SJSA1 (cell line): ENCODE measurements at places on chromosomes 7 and 10. TPM values are rescaled to one million over a fixed set of nuclear protein-coding genes. Genes with fewer than 3 reads are reported as not detected.

PROSER2 gene
- total RNA-seq, result 3.0 and 7.5 TPM in 2 replicates

PKD2L1 gene
- not detected in 2 replicates for total RNA-seq

ACTR3C gene
- not detected in 2 replicates for total RNA-seq

HOGA1 gene
- 0.21 TPM in 1 of 2 replicates, not detected in the other for total RNA-seq

SPDYE16 gene
- not detected in 2 replicates for total RNA-seq

DNA sequence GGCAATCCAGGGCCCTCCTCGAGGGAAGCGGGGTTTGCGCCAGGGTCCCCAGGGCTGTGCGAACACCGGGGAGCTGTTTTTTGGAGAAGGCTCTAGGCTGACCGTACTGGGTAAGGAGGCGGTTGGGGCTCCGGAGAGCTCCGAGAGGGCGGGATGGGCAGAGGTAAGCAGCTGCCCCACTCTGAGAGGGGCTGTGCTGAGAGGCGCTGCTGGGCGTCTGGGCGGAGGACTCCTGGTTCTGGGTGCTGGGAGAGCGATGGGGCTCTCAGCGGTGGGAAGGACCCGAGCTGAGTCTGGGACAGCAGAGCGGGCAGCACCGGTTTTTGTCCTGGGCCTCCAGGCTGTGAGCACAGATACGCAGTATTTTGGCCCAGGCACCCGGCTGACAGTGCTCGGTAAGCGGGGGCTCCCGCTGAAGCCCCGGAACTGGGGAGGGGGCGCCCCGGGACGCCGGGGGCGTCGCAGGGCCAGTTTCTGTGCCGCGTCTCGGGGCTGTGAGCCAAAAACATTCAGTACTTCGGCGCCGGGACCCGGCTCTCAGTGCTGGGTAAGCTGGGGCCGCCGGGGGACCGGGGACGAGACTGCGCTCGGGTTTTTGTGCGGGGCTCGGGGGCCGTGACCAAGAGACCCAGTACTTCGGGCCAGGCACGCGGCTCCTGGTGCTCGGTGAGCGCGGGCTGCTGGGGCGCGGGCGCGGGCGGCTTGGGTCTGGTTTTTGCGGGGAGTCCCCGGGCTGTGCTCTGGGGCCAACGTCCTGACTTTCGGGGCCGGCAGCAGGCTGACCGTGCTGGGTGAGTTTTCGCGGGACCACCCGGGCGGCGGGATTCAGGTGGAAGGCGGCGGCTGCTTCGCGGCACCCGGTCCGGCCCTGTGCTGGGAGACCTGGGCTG lies 26.0 kb downstream of the PRSS2 start:
- no peaks in the 10 kb centered on the region for H3K36me3 ChIP-seq
- no peak for DNase-seq
- H3K4me3 ChIP-seq, result no peak overlapping the region
- peaks cover 67% of the 10 kb centered on the region for H3K27me3 ChIP-seq
- no peaks in the 10 kb centered on the region for H3K4me1 ChIP-seq

- no peak overlapping the region for H3K27ac ChIP-seq
- DNase-seq, result no peak
- H3K27me3 ChIP-seq, result no peaks in the 10 kb centered on the region; the same call in 1 of the 2 replicates
- H3K36me3 ChIP-seq, result no peaks in the 10 kb centered on the region
These were observed 16.9 kb upstream of the PRF1 start for GRCh38 chr10:70619271-70620019.

DNA sequence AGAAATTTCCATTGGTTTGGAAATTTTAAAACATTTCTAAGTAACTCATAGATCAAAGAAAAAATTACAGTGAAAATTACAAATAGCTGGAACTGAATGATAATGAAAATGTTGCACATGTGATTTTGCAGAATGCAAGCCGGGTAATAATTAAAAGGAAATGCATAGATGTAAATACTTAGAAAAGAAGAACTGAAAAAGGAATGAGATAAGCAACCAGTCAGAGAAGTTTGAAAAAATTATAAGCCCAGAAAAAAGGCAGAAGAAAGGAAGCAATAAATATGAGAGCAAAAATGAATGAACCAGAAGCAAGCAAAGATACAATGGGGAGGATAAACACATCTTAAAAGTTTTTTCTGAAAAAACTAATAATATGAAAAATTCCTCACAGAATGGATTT lies 3.2 kb upstream of the TMEM273 start:
- no peak for DNase-seq
- H3K36me3 ChIP-seq, result no peaks in the 10 kb centered on the region
- H3K27ac ChIP-seq, result no peak overlapping the region
- no peak overlapping the region for H3K4me3 ChIP-seq

DNA sequence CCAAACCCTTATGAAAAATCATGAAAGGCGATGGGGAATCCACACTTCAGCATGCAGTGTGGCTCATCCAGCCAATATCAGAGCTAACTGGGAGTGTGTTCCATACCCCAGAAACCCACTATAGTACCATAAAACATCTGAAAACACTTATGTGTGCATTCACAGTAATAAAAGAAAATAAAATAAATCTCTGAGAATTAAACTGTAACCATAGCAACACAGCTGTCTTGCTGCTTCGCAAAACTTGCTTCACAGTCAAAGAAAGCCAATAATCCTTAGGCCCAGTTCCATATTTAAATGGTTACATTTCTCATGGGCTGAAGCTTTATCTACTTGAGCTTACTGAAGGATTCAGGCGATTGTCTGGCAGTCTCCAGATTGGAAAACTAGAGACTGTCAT lies 19.9 kb upstream of the POLR1F start:
- H3K4me3 ChIP-seq, result no peak overlapping the region
- no peak for DNase-seq
- H3K27me3 ChIP-seq, result peaks cover under 1% of the 10 kb centered on the region; the same call in 1 of the 2 replicates
- no peaks in the 10 kb centered on the region for H3K4me1 ChIP-seq

DNA sequence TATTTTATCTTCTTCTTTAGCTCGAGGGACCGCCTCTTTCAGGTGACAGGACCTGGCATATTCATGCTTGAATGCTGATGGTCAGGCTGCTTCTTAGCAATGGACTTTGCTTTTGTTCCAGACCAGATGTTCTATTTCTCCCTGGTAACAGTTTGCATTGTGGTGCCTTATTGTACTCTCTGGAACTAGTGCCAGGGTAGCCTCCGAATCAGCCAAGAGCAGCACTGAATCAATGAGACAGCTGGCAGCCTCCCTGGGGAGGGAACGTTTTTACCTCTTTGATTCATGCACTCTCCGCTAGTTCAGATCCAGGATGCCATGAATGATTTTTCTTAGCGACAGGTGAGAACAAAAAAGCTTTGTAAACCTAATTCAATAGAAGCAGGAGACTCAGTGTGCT lies 54.1 kb upstream of the NXPH1 start:
- no peaks in the 10 kb centered on the region for H3K27me3 ChIP-seq
- H3K27ac ChIP-seq, result no peak overlapping the region
- no peaks in the 10 kb centered on the region for H3K36me3 ChIP-seq
- no peak overlapping the region for H3K4me3 ChIP-seq
